Fibroblast of the aortic adventitia (primary cell): ENCODE measurements at places on chromosomes 13 and 19.

- DNase-seq, result peak; percentile 71
These were observed 293.6 kb downstream of the DNAJC15 start for GRCh38 chr13:43316946-43317353.

GRCh38 chr13:44763615-44764301, 187.6 kb upstream of the TSC22D1 start:
- DNase-seq, result peak; percentile 13

DNA sequence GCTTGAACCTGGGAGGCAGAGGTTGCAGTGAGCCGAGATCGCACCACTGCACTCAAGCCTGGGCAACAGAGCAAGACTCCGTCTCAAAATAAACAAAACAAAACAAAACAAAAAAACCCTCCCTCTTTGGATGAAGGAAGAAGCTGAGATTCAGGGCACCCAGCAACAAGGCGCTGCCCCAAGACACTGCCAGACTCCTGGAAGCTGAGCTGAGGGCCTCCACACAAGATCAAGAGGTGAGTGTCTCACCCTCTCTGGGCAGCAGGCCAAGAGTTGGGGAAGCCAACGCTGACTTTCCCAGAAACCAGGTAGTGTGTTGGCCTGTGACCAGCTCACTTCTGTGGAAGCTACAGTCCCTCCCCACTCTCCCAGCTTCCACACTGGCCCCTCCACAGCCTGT, 3.7 kb upstream of the TYROBP start:
- DNase-seq, result no peak

DNA sequence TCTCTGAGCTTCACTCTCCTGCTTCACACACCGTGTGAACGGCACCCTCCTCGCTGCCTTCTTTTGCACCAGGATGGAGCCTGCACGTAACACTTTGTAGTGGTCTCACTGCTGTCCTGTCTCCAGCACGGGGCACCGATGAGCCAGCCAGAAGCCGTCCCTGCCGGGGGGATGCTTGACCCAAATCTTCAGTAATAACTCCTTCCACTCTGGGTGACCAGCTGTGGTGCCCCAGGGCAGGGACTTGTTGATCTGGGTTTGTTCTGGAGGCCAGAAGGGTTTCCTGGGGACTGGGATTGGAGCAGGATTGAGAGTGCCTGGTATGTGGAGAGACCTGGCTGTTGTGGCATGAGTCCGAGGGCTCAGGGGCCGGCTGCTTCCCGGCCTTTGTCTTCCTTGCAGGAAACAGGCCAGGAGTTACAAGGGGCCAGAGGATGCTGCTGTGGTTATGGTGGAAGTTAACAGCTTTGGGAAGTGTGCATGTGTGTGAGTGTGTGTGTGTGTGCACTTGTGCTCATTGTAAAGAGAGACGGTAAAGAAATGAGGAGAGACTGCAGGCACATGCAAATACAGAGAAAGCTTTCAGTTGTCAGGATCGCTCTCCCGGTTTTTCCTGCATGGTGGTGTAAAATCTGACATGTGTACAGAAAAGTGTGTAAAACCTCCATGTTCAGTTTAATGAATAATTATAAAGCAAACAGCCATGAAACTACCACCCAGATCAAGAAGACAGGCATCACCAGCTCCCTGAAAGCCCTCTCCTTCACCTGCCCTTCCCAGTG, 18.9 kb downstream of the PAK4 start:
- DNase-seq, result peak; percentile 57

DNA sequence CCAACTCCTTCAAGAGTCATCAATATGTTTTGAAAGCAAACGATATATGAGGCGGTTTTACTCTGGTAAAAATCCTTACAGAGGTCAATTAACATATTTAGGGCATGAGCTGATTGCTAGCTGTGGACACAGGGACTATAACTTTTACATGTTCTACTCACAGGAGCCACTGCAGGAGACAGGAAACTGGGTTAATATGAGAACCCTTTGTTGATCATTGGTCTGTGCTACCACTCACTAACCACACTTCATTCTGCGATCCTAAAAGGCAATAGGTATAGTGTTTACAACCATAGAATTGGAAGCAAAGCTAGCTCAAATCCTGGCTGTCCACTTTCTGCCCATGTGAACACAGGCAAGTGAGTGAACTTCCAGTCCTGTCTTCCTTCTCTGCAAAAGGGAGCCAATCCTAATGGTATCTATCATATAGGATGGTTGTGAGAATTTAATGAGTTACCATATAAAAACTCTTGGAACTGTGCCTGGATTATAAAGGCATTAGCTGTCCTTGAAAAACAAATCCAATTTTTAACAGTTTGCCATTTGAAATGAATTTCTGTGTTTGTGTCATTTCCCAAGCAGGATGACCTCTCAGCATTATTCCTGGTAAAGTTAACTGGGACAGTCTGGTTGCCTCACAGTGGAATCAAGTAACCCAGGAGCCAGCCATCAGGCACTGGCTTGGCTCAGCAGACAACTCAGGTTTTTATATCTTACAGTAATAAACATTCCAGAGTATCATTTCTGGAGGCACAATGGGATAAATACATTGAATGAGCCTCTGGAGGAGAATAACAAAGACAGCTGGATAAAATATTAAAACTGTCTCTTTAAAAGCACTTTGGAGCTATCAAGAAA, 29.8 kb upstream of the RAP2A start:
- no peak for DNase-seq

DNA sequence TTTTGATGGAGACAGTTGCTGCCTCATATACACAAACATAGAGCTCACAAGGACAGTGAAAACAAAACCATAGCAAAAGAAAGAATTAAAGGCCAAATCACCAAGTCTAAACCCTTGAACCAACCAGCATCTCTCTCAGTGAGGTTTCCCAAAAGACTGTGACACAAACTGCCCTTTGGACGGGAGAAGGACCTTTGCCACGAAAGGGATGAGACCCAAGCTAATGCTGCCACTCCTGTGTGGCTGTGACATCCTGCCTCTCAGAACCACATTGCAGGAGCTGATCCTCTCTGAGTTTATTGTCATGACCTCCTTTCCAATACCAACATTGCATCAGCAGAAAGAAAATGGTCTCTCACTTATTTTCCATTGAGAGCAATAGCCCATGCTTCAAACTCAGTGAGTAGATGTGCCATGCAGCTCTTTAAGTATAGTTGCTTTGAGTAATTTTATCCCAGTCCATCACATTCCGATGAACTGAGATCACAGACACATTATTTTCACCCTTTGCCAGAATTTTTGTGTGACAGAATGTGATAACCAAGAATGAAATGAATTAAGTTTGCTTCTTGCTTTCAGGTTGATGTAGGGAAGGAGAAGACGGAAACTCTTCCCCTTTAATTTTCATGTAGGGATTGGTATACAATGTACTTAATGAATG, 133.5 kb upstream of the IRS2 start:
- peak; percentile 33 for DNase-seq

DNA sequence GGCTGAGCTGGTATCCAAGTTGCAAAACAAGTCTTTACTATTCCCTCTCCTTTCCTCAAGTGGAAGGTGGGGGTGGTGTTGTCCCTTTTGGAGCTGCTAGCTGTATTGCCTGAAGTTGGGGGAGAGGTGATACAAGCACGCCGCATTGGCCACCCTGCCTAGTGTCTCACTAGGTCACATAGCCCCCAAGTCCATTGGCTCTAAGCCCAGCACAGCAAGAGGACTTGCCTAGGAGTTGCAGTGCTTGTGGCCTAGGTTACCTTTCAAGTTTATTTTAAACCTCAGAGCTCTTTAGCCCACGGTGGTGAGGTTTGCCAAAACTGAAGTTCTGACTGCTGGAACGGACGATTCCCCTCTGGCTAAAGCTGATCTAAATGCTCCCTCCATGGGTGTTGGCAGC, 5.3 kb upstream of the DNAJC3 start:
- no peak for DNase-seq

- peak; percentile 74 for DNase-seq
These were observed 197.1 kb upstream of the GPC6 start for GRCh38 chr13:93029536-93029935.

- DNase-seq, result peak; percentile 92
These were observed 2.9 kb downstream of the NUMBL start for GRCh38 chr19:40687525-40688016.

DNA sequence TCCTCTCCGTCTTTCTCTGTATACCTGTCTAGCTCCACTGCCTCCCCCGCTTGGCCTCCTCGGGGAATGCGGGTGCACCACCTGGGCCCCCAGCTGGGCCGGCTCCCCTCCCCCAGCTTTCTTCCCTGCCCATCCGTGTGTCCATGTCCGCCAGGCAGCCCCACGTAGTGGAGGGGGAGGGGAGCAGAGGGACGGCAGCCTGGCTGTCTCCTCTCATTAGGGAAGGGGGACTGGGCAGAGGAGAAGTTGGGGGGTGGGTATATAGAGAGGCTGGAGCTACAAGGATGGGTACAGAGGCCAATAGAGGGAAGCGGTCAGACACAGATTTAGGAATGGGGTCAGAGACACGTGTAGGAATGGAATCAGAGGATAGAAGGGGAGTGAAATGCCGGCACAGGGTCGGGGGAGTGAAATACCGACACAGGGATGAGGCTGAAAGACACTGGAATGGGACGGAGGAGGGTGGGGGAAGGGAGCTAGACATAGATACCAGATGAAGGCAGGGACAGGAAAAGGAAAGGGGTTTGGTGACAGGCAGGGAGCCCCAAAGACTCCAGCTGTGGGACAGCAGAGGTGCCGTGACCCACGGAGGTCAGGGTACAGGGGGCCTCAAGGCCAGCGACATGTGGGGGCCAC, 2.8 kb downstream of the NECTIN2 start:
- DNase-seq, result no peak
